ENCODE measurements at places on chromosomes 4 and X.

DNA sequence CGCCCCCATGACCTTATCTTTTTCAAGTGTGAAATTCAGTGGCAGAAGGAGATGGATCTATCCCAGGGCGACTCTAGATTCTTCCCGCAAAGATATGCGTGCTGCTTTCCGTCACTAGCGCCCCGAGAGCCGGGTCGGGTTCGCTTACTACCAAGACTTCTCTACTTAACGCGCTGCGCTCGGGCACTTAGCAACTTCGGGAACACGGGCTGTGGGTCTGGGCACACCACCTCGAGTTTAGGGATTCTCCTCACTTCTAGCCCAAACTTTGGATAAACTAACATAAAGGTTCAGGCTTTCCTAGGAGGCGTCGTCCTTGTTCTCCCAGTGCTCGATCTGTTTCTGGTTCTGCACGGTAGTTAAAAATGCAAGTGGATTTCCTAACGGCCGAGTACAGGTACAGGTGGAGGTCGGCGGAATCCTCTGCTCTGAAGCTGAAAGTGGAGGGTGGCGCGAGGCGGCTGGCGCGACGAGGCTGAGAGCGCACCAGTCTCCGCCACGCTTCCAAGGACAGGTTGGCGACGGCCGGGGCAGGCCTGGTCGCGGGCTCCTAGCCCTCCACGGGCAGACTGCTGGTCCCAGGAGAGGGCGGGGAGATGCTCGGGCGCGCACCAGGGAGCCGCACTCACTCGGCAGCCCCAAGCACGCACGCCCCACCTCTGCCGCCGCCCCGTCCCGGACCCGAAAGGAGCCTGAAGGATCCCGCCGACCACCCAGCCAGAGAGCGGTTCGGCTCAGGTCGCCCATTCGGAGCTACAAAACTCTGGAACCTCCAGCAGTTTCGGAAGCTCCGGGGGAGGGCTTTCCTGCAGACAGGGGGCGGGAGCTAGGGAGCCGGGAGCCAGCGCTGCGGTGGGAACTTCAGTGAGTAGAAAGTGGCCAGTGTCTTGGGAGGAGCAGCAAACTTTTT, 100.8 kb upstream of the TENM3 start:
- no peak for DNase-seq

DNA sequence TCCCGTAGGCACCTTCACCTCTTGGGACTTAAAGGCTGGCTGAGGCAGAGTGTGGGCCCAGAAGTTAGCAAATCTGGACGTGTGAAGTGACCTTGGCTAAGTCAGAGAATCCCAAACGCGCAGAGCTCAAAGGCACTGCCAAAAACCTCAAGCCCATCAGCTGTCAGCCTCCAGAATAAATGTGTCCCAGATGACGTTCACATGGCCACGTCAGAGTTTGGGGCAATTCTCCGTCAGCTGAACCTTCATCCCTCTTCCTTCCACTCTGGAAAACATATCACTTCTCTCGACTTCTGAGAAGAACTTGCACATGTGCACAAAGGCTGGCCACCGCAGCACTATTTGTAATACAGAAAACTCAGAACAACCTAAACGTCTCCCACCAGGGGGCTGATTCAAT, 35.7 kb upstream of the APLN start:
- DNase-seq = no peak

DNA sequence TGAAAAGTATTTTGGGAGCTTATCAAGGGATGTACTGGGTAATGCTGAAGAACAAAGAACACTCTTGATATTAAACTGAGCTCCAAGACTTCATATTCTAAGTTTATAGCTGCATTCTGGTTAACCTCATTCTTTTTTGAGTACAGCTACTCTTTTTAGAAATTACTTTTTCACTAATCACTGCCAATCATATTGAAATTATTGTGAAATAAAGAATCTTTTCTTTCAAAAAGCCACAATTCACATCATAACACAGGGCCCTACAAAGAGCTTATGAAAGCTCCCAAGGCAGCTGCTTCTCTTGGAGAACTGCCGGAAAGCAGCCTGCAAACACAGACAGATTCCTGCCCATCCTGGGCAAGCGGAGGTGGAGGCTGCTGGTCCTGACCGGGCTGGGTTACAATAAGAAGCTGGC, 121.4 kb downstream of the RNF150 start:
- no peak for DNase-seq

DNA sequence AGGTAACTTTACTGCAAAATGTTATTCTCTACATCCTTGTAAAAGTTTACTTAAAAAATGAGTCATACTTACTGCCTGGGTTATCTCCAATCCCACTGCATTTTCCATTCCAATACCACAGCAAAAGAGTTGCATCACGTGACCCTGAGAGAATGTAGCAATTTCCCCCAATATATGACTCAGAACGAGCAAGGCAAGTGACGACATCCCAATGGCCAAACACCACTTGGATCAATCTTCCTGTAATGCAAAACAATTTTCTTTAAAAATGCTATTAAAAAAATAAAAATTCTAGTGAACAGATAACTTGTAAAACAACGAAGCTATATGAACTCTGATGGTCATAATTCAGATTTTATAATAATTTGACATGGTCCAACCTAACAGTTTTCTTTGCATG, 224.3 kb downstream of the DCLK2 start:
- DNase-seq = no peak

GRCh38 chr4:67160394-67160793, 384.9 kb downstream of the CENPC start:
- DNase-seq = no peak

GRCh38 chr4:98937986-98938720, 9.2 kb upstream of the EIF4E start:
- no peak for DNase-seq

DNA sequence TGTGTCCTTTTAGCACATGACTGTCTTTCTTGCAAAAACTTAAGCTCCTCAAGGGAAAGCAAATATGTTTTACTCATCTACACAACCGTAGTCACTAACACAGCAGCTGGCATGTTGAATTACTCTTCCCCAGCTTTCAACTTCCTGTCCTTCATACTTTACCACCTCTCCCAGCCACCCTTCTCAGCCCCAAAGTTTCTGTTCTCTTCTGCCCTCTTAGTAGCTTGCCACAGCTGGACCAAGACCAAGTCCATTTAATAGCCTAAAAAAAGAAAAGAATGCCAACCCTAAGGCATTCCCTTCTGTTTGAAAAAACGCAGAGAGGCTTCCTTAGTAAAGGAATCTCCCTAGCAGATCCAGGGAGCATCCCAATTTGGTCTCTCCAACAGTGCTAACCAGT, 36.8 kb downstream of the SRPX2 start:
- no peak for DNase-seq

GRCh38 chr4:40264995-40265909, 68.4 kb downstream of the RHOH start:
- DNase-seq = peak; percentile 36

DNA sequence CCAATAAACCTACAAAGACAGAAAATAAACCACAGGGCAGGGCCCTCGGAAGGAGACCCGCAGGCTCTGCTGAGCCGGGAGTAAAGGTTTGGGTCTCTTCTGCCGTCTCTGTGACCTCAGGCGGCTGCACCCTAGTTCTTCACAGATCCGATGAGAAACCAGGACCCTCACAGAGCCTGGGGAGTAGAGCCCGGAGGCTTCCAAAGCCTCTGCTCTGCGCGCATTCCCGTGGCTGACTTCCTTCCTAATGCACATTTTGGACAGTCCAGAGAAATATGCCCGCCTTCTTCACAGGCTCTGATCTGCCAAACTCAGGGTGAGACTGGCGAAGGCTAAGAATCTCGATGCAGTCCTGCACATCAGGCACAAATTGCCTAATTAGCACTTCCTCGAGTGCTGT, 245.5 kb downstream of the EVC2 start:
- no peak for DNase-seq

DNA sequence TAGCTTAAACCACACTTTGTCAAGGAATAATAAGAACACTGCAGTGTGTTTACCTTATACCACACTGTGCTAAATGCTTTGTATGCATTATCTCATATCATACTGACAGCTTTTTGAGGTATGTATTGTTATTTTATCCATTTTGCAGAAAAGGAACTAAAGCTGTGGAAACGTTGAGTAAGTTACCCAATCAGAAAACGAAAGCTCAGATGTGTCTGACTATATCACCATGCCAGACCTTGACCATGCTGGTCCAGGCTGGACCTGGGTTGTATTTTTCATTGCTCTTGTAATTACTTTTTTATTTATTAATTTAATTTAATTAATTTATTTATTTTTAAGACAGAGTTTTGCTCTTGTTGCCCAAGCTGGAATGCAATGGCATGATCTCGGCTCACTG, 2.1 kb downstream of the HSD17B11 start:
- DNase-seq = no peak

DNA sequence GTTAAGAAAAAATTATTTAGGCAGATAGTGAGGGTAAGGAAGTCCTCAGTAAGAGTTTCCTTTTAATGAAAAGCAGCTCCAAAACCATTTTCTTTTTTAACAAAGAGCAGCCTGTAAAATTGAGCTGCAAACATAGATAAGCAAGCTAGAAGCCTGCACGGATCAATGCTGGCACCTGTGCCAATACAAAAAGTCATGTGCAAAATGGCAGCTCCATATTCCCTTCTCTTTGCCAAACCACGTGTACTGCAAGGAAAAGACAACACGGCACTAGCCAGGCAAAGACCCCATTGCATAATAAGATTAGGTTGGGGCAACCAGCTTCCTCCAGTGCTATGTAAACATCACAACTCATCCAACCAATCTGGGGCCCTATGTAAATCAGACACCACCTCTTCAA, 268.4 kb upstream of the INTU start:
- no peak for DNase-seq

DNA sequence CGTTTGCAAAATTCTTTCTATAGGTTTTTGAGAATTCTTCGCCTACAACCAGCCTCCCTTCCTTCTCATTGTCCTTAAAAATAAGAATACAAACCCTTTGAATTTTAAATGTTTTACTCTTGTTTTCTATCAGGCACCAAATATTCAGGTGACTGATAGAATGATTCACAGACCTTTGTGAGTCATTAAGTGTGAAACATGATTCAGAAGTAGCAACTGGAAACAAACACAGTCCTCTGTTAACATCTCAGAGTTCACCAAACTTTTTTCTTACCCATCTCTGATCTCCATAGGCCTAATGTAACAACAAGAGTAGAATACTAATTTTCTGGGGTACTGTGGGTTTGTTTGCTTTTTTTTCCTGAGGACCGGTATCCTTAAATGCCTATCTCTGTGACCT, 63.4 kb upstream of the MAB21L2 start:
- DNase-seq = no peak

- no peak for DNase-seq
Observed at GRCh38 chr4:171478181-171478580, 335.0 kb upstream of the GALNTL6 start.

- no peak for DNase-seq
Observed at GRCh38 chr4:140198942-140199341, 45.0 kb upstream of the MAML3 start.

Measured in stimulated activated CD8-positive, alpha-beta memory T cell treated with anti-CD3 and anti-CD28 coated beads, Interleukin-4, amount 100 ng/mL, for 24 hours (primary cell).